ENCODE measurements at places on chromosomes 6 and 20.

DNA sequence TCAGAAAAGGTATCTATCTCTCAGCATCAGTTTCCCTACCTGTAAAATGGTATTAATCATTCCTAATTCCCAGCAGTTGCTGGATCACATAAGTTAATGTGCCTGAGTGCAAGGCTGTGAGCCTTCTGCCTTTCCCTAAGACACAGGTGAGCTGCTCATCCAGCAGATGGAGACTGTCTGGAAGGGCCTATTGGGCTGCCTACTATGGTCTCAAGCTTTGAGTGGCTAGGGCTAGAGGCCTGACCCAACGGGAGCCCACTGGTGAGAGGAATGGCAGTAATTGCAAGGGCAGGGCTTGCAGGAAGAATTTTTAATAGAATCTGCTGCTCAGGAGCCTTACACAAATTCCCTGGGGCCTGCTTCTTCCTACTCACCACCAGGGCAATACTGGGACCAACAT is 4.3 kb downstream of the KHDC1 start:
- DNase-seq = no peak

DNA sequence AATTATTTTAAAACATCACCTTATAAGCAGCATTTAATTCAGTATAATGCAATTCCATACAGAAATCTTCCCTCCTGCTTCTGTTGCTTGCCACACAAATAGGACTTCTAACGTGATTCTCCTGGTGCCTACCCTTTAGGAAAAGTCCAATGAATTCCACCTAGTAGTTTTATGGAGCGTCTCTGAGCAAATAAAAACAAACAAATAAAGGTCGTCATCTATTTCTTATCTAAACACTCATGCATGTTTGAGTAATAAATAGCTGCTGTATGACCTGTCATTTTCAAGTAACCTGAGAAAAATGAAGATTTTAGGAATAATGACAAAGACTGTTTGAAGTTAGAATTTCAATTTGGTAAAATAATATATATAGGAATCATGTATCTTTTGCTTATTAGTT is 102.7 kb downstream of the BMP5 start:
- DNase-seq = no peak

- no peak for DNase-seq
Measured at GRCh38 chr6:218153-219018, 73.9 kb upstream of the DUSP22 start.

- DNase-seq = no peak
Measured at GRCh38 chr20:14902432-14903089, 565.1 kb upstream of the FLRT3 start.

- DNase-seq = no peak
Measured at GRCh38 chr6:34804543-34804942, 12.7 kb downstream of the BLTP3A start.

GRCh38 chr6:13222048-13222447 is 106.3 kb downstream of the TBC1D7 start:
- DNase-seq = no peak

DNA sequence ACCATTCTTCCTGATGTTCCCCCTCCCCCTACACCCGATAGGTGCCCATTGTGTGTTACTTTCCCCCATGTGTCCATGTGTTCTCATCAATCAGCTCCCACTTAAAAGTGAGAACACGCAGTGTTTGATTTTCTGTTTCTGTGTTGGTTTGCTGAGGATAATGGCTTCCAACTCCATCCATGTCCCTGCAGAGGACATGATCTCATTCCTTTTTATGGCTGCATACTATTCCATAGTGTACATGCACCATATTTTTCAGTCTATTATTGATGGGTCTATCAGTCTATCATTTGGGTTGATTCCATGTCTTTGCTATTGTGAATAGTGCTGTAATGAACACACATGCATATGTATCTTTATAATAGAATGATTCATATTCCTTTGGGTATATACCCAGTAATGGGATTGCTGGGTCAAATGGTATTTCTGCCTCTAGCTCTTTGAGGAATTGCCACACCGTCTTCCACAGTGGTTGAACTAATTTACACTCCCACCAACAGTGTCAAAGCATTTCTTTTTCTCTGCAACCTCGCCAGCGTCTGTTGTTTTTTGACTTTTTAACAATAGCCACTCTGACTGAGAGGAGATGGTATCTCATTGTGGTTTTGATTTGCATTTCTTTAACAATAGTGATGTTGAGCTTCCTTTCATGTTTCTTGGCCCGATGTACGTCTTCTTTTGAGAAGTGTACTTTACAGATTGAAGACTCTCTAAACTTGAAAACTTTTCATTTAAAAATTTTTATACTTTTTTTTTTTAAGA is 41.0 kb upstream of the GCNT2 start:
- DNase-seq = peak; percentile 61

DNA sequence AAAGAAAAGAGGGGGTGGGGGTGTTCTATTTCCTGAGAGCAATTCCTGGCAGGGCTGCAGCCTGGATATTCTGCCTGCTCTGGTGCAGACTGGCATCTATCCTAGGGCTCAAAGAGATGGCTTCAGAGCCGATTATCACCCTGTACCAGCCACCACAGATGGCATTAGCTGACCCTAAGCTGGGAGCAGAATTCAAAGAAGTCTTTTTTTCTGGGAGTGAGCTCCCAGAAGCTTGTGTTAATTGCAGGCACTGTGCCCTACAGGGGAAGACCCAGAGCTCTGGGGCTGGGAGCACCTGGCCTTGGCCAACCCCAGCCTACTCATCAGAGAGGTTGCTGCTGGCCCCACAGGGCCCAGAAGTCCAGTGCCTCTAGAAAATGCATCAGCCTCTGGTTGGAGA is 85.9 kb downstream of the PXDC1 start:
- no peak for DNase-seq

DNA sequence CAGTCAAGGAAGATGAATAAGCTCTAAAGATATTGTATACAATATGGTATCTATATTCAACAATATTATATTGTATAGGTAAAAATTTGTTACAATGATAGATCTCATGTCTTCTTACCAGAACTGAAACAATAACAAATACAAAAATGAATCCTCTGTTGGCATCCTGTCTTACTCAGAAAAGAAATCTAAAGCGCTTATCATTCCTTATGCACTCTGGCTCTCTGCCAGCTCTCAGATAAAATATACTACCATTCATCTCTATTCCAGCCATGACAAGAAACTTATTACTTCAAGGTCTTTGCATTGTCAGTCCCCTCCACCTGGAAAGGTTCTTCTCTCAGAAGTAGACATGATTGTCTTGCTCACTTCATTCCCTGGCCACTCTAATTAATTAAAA is 138.6 kb downstream of the THEMIS start:
- no peak for DNase-seq

DNA sequence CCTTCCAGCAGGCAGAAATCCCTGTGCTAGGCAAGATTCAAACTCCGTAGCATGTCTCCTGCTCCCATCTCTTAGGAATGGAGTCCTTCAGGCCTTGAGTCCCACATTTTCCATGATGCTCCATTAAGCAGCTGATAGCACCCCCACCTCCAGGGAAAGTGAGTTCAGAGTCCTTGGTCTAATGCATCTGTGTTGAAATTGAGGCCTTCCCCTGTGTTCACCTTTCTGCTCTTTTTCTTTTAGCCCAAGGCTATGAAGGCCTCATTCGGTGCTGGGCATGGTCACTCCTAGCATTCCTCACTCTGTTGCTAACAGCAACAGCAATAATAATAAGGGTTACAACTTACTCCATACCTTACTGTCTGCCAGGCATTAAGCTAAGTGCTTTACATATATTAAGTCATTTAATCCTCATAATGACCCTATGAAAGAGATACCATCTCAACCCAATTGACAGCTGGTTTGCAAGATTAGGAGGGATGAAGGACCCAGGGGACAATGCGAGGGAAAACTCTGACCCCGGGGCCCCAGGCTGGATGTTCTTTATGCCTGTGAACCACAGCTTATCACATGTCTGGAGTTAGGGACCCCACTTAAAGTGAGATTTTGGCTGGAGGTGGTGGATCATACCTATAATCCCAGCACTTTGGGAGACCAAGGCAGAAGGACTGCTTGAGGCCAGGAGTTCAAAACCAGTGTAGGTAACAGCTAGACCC is 17.5 kb upstream of the PANK2 start:
- no peak for DNase-seq

DNA sequence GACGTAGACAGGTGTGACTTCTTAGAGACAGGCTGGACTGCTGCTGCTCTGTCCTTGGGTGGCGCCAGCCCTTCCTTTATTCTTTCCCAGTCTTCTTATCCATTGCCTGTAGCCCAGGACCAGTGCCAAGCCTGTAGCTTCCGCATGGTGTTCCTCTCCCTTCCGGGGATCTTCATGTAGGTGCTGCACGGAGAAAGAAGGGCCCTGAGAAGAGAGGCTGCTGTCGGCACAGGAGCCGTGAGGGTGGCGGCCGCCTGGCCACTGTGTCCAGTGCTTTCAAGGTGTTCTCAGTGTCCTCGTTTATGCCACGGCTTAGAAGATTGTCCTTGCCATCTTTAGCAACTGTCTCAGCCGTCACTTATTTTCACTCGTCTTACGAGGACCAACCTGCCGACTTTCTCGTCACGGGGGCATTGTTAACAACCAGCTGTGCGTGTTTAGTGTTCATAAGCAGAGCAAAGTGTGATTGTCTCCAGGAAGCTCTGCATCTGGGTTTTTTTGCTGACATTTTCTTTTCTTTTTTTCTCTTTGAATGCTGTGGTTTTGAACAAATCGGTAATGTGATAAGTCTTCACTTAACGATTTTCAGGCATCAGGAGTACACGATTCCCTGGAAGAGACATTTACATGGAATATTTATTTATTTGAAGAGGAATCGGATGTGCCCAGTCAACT is 61.2 kb downstream of the PPP1R14C start:
- DNase-seq = no peak

DNA sequence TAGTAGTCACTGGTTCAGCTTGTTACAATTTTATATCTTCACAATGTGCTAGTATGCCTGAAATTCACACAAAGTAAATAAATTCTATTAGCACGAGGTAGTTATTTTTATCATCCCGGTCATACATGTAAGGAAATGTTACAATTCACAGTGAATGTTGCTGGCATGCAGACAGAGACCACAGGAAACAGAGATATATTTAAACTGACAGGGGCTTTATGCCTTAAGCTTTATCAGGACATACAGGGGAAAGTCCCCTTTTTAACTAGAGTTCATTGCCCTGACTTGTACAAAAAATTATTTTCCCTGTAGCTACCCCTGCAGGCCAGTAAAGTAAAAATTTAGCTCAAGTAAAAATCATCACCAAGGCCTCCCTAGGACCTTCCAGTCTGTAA is 712.0 kb upstream of the NRSN1 start:
- DNase-seq = peak; percentile 36

GRCh38 chr20:37728635-37728983 is 34.8 kb downstream of the CTNNBL1 start:
- no peak for DNase-seq

- peak; percentile 27 for DNase-seq
Measured at GRCh38 chr6:129893640-129894039, 32.5 kb upstream of the TMEM244 start.

GRCh38 chr20:24662752-24663365 is 193.4 kb downstream of the SYNDIG1 start:
- DNase-seq = no peak

DNA sequence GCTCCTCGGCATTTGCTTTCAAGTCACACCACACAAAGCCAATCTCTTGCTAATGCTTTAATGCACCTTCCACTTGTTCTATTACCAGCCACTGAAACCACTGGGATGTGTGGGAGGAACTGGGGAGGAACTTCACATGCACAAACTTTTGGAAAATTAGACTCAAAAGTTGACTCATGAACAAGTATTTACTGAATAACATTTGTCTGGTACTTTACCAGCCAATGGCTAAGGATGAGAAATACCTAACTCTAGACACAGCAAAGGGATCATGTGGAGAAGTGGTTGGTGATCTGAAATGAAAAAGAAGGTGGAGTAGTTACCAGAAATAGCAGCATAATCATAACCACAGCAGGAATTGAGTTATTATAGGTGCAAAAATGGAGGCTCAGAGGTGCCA is 554.0 kb upstream of the NOX3 start:
- DNase-seq = no peak

DNA sequence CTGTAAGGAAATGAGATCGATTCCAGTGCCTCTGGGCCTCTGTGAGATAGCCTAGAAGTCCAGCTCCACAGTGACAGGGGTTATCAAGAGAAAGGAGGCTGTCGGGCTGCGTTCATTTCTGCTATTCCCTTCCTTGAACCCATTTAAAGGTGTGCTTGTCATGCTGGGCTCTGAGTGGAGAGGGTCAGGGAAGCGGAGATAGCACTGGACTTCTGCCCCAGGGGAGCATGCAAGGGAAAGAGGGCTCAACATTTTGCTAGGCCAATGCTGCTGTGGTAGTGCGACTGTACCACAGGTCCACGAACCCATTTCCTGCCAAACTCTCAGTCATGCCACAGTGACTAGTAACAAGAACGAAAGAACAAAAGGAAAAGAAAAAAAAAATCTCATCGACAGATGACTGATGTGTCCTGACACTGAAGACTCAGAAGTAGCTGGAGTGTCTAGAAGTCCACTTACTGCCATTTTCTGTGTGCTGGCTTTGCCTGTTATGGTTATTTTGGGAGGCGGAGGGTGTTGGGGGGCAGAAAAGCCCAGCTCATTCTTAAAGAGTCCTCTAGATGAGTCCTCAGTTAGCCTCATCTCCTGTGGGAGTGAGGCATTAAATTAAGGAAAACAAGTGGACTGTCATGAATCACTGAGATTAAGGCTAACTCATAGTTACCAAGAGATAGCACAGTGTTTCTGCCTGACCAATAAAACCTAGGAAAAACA is 8.1 kb downstream of the NEDD9 start:
- DNase-seq = no peak

DNA sequence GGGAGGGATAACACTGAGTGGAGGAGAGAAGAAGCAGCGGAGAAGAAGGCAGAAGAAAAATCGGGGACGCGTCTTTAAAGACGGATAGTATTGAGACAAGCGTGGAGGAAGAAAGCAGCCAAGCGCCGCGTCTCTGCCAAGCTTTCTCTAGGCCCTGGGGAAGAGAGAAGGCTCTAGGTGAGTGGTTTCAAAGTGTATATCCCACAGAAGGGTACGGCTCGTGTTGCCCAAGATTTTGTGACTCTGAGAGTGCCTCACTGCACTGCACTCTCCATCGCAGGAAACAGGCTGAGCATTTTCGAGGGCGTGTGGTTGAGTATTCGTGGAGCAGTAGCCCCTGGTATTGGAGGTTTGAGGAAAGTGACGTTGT is 185.4 kb downstream of the TRIM27 start:
- no peak for DNase-seq

GRCh38 chr20:17825960-17826843 is 126.4 kb downstream of the BANF2 start:
- no peak for DNase-seq

GRCh38 chr6:126907312-126907711 is 211.2 kb upstream of the RSPO3 start:
- DNase-seq = no peak

Measured in foreskin keratinocyte (primary cell).